ENCODE measurements at places on chromosomes 6 and 20.

DNA sequence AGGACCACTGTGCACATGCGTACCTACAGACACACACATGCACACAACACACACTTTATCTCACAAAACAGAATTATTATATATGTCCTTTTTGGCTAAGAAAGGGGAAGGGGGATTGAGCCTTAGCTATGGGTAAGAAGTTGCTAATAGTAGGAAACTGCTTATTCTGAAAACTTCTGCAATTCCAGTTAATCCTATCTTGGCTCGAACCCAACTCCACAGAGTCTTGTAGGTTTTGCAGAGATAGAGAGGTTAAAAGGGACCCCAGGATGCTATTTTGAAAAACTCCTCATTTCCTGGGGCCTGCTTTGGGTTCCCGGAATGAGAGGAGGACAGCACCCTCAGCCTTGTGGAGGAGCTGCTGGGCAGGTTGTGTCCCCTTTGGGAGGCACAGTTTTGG lies 233.8 kb downstream of the CLIC5 start:
- DNase-seq: no peak

DNA sequence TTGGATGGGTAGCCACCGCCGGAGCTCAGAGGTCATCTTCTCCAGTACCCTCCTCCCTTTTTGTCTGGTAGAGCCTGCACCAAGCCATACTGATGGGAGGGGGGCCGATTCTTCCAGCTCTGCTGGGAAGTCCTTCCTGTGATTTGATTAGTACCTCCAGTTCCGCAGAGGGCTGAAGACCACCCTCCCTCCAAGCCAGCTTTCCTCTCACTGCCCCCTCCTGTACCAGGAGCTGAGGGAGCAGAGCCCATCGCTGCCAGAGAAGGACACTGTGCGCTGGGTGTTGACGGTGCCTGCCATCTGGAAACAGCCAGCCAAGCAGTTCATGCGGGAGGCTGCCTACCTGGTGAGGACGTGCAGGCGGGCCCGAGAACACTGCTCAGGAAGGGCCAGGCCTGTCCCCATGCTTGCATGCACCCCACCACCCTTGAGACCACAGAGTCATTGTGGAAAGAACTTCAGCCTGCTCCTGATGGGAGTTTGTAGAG lies 13.2 kb downstream of the HSPA12B start:
- DNase-seq: no peak

DNA sequence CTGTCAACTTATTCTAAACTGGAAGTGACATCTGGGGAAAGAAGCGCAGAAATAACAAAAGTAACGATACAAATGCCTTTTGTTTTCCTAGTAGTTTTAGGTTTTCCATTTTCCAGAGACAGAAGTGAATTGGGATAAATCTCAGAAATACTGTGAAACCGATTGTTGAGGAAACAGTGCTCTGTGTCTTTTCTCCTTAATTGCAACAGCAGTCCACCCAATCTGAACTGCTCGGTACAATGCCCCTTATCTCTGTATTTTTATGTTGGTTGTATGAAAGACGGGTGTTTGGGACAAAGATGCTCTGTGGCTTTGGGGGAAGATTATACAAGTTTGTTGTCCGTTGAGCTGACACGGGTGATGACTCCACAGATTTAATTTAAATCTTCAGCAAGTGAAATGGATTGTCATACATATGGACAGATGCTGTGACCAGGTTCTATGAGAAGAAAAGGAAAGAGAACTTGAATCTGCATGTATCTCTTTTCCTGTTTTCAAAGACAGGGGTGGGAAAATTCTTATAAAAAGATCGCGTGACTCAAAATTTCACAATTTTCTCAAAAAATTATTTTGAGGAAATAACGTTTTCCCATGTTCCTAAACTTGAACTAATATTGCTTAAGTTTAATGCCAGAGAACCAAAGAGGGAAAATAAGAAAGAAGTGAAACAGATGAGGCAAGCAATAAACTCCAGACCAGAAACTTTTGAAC lies 41.2 kb downstream of the SASH1 start:
- DNase-seq: no peak

GRCh38 chr6:38119516-38119915 lies 300.0 kb downstream of the ZFAND3 start:
- DNase-seq: no peak

DNA sequence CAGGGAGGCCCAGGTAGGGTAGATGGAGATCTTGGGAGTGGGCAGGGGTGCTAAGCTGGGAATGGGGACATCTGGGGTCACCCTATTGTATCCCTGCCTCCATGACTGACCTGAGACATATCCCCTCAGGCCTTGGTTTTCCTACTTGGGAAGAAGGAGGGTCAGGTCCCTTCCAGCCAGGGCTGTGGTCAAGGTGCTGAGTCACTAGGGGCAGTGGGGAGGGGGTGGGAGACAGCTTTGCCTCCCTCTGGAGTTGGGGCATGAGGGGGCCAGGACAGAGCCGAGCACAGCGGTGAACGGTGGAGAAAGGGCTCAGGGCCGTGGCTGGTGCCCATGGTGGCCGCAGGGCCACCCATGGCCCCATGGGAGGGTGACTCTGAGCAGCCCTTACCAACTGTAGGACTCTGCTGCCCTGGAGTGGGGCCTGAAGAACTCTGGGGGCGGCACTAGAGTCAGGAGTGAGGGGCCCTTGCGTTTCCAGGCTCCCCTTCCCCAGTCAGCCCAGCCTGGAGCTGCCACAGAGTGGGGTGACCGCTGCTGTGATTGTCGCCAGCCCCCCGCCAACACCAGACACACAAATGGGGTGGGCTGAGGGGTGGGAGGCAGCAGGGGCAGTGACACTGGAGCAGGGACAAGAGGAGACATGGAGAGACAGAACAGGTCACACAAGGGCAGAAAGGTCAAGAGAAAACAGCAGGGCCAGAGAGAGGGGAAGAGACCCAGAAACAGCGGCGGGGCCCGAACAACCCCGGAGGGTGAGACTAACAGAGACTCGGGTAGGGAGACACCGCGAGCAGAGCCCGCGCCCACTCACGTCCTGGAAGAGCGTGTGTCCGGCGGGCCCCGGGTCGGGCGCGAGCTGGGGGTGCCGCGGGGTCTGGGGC lies 576 bp downstream of the NECAB3 start:
- no peak for DNase-seq

DNA sequence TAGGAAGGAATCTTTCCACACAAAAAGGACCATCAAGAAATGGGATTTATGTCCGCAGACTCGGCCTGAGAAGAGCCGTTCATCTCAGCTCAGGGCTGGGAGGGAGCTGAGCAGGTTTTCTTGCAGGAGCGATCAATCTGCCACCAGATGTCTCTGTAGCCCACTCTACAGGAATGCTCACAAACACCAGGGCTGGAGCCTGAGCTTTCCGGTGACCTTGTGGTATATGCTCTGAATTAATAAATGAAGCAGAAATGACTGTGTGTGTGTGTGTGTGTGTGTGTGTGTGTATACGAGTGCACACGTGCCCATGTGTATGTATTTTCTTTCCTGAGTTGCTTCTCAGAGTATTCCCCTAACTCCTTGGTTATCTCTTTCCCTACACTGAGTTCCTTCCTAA lies 12.0 kb downstream of the CD83 start:
- DNase-seq: peak; percentile 49

Data from left colon (tissue), 2 donors.